DMS79 treated with DMSO at 0.1 percent for 48 hours (cell line): ENCODE measurements at places on chromosomes 4 and X.

- DNase-seq: no peak
Observed at GRCh38 chrX:133185119-133185518, 33.0 kb downstream of the TFDP3 start.

DNA sequence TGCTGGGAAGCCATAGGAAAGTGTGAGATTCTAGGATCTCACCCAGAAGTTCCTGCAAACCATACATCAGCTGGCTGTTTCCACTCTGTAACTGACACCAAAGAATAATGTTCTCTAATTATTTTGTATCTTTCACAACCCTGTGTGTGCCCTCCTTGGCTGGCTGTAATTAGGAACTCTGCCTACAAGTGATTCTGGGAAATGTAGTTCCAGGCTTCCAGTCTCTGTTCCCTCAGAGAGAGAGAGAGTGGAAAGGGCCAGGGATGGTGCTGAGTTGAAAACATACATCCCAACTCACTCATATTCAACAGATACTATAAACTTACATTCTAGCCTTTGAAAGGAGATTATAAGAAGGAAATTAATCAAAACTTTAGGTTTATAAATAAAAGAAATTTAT, 57.5 kb upstream of the C1QTNF7 start:
- no peak for DNase-seq

GRCh38 chr4:183436417-183436816, 8.0 kb upstream of the CDKN2AIP start:
- DNase-seq: no peak

GRCh38 chr4:118410138-118410537, 57.3 kb upstream of the PRSS12 start:
- DNase-seq: no peak

DNA sequence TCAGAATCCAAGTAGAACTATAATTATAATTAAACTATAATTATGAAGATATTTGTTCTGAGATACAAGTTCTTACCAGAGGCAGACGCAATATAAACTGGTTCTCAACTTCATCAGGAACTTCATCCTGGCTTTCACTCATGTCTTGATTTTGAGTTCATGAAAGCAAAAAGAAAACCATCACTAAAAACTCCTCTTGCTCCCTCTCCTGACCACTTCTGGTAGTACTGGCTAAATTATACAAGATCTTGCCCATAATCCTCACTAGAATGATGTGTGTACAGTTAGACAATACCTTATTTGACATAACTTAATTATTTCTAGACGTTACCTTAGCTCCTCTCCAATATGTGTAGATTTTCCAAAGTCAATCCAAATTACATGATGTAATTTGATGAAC, 3.7 kb downstream of the TAF7L start:
- peak; percentile 34 for DNase-seq

- DNase-seq: no peak
Observed at GRCh38 chr4:164648849-164649212, 105.1 kb upstream of the SMIM31 start.

DNA sequence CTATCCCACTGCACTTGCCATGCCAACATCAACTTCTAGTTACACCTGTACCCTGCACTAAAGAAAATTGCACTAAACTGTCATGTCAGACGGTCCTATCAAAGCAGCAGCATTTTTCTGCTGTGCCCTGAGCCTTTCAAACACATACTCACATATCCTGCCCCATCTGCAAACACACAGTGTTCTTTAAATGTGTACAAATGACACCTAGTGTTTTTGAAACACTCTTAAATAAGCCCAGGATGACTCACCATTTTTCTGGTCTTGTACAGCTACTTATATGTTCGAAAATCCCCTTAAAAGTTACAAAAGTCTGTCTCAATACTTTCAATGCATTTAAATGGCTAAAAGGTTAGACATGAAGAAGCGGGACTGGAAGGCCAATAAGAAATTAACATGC, 346.7 kb upstream of the PPARGC1A start:
- DNase-seq: no peak

DNA sequence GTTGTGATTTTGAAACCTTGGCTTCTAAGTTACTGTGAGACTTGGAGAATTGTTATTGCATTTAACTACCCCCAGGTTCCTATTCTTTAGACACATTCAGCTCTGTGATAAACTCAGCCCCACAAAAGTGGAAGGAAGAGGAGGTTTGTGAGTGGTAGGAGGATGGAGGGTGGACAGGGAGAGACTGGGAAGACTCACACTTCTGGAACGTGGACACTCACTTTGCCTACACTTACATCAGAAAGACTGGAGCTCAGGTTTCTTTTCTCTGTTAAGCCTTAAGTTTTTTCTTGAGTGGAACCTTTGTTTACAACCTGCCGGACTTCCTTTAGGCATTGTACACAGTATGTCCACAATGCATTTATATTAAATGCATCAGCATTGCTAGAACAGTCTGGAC, 99.0 kb downstream of the AREG start:
- DNase-seq: no peak

DNA sequence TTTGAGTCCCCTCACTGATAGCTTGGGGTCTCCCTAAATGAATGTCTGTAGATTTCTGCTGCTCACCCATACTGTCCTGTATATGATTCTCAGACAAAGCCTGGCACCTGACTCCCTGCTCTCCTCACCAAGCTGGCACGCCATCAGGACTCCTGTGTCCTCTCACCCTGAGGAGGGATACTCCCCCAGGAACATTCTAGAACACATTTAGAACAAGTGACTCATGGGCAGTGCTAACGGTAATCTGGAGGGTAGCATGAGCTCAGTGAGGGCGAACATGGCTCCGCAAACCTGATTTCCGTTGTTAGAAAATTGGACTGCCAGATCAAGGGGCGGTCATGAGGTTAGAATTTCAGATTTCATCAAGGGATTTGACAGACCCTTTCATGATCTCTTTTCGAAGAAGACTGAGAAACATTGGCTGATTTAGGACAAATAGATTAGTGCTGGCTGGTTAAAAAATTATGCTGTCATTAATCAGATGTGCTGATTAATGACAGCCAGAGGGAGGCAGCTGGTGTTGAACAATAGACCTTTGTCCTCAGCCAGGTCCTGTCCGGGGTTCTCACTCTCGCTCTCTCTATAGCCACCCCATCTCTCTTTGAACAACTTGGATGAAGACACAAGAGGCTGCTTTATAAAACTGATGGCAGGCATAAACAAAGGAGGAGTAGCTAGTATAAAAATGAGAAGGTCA, 244.3 kb downstream of the PTTG2 start:
- no peak for DNase-seq

DNA sequence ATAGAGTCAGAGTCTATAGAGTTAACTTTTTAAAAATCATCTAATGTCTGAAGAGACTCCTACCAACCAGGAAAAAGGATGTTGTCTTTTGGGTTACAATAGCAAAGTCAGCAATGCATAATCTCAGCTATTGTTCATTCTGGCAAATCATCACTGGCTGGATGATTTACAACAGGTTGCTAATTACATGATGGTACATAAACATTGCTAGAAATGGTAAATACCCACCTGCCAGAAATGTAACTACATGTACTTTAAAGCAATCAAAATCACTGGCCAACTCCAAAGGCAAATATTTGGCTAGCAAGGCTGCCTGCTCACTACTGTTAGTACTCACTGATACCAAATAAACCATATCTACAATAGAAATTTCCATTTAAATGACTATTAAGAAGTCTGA, 91.1 kb downstream of the PPP3CA start:
- no peak for DNase-seq

DNA sequence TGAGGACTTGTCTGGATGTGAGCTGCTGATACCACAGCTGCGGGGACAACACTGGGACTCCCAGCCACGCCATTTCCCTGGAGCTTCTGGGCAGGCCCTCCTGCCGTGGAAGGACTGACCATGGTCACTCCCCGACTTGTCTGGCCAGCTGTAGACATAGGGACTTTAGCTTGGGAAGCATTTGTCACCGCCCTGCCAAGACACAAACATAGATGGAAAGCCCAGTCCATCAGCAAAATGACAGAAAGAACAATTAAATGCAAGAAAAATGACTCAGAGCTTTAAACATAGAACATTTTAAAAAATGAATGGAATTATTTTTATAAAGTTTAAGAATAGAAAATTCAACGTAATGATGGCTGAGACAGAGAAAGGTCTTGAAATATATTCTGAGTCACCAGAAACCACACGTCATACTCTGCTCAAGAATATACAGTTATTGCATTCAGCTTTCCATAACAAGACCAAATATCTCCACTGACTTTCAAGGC, 107.6 kb upstream of the CBR4 start:
- no peak for DNase-seq

- DNase-seq: no peak
Observed at GRCh38 chr4:73383452-73383851, 20.6 kb upstream of the ALB start.

- DNase-seq: no peak
Observed at GRCh38 chr4:91826186-91826585, 477.6 kb upstream of the GRID2 start.

DNA sequence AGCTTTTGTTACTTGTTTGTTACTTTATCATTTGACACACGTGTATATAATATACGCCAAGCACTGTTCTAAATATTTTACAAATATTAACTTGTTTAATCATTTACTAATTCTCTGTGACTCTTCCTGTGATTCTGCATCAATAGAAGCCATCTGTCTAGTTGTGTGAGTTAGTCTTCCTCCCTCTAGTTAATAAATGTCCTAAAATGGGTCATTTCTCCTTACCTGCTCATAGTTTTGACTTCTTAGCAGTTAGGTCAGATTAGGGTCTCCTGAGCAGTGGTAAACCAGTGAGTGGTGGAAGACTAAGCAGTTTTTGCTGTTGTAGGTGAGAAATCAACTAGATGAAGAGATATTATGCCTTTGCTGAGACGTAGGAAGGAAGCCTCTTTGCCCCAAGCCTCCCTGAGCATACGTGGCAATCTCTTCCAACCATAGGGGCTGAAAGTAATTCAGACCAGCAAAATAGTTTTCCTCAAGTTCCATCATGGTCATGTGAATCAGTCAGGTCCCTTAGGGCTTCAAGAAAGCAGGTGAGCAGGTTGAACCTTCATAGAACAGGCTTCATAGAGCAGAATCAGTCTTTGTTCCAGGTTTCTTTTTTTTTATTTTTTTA, 38.7 kb upstream of the THOC2 start:
- DNase-seq: no peak

- DNase-seq: no peak
Observed at GRCh38 chrX:46367491-46367890, 177.7 kb downstream of the ZNF674 start.

DNA sequence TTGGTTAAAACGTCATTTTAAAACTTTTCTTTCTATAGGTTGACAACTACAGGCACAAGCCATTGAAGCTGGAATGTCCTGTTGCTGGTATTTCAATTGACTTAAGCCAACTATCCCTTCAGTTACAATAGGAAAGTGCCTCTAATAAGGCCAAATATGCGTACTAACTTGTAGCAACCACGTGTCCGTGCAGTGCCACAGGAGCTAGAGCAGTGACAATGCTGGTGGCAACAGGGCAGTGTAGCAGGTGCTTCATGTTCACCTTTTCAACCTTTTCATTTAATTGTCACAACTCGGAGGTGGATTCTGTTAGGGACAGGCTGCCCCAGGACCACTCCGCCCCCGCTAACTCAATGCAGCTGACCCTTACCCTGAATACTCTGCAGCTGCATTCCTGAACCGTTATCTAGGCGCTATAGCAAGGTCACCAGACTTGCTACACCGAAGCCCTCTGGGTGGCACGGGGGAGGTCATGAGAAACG, 37.7 kb downstream of the ERVMER34-1 start:
- no peak for DNase-seq

GRCh38 chr4:128220286-128221235, 67.1 kb downstream of the PGRMC2 start:
- no peak for DNase-seq

DNA sequence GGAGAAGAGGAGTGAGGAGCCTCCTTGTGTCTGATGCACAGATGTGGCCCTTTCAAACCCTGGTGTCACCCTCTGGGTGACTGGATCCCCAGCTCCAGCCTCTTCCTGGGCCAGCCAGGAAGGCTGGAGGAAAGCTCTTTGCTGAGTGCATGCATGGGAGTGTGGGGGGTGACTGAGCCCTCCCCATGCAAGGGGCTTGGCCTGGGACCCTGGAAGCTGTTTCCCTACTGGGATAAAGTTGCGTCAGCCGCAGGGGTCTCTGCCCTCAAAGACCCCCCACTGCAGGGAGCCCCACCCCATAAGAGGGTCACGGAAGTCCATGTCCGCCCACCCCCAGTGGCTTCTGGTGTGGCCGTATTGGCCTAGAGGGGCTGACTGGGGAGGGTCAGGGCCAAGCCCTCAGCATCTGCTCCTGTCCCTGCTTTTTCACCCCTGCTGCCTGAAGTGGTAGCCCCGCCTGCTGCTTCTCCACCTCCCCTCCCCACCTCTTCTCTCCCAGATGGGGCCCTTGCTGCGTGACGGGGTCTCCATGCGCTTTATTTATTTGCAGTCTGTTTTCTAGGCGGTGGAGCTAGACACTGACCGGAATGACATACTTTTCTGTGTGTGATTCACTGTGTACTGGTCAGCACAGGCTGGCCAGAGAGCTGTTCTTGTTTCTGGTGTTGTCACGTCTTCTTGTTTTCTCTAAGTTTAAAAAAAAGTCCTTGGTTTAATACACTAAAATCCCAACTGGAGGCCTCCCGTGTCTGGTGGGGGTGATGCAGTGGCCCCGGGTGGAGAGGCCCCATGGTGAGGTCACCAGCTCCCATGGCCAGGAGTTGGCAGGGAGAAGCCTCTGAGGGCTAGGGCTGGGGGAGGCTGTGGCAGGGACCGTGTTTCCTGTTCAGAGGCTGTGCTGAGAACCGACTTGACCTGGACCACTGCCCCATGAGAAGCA, 3.6 kb downstream of the SMIM10L2A start:
- no peak for DNase-seq

GRCh38 chrX:148133105-148133725, 152.1 kb downstream of the FMR1NB start:
- DNase-seq: no peak

DNA sequence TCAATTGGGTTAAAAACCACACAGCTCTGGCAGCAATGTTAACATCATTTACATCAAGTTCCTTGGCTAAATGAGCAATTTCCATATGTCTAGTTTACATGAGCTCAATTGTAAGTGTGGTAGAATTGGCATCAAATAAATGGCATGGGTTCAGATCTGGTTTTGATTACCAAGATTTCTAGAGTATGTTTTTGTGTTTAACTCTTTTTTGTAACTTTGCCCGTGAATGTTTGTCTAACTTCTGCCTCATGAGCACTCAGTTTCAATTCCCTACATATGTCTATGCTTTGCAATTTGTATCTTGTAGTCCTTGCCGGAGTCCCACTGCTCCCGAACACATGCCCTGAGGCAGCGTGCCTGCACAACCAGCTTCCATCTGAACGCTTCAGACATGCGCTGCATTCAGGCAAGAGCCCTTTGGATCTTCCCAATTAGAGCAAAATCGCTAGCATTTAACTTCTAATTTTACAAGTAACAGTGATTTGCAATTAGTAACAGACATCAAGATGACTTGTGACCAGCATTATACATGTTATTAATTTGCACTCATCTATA, 644.4 kb downstream of the TRIML1 start:
- no peak for DNase-seq

GRCh38 chr4:129063640-129064039, 29.7 kb downstream of the SCLT1 start:
- DNase-seq: no peak

GRCh38 chr4:56762484-56763250, 58.8 kb downstream of the SPINK2 start:
- no peak for DNase-seq
